ENCODE measurements at places on chromosomes 4 and X.

- no peak for DNase-seq
Observed at GRCh38 chr4:5069901-5070300, 18.6 kb downstream of the STK32B start.

DNA sequence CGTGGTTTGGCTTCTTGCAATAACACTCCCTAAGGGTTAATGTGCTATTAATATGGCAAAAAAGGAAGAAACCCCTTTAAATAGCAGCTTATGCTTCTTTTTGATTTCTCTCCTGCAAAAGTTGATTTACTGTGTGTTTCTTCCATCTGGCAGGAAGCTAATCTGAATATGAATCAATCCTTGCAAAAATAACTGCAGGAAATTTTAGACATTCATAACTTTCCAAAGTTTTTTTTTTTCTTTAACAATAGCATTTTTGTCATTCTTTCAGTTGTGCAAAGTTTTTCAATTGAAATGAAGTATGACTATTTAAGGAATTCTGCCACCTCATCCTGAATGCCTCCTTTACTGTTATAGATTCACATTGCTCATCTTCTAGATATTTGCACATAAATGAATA lies 115.6 kb downstream of the SPANXA1 start:
- no peak for DNase-seq

- DNase-seq = no peak
Observed at GRCh38 chr4:174496631-174497432, 25.5 kb downstream of the HPGD start.

DNA sequence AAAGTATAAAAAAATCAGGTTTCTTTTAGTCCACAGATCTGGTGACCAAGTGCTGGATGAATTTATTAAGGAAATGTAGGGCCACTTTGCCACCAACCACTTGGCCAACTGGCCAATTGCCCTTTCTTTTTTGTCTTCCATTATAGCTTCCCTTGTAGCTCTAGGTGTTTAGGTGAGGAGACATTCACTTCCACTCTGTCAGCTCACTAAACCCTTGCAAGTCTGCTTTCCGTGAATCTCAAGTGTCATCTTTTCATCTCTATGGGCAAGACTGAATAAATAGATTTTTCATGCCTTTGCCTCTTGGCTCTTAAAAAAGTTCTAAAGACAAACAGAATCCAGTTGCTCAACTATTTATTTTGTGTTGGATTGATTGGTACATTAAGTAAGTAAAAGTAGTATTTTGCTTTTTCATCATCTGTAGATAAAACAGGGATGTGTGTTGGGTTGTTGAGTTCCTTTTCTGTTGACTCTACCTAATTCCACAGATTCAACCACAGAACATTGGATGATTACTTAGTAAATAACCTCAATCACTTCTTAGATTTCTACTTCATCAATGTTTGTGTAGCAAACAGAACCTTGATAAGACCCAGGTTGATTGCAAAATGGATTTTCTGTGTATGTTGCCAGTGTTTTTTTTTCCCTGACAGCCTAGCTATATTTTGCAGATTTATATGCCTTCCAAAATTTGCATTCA lies 68.1 kb upstream of the GRXCR1 start:
- no peak for DNase-seq

DNA sequence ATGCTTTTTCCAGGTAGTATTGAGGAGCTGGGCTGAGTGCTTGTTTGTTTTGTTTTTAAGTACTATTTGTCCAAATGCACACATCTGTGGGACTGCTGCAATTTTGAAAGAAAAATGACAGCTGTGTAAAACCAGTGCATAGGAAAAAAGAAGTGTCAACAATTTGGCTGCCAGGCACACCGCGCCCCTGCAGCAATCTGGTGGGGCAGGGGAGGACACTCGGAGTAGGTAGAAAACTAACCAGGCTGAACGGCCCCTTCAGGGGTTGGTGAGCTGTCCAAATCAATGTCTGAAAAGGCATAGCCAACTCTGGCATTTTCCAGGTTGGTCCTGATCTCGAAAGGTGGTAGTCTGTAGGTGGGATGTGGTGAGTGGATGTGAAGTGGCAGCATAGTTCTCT lies 1.1 kb downstream of the LDOC1 start:
- DNase-seq = no peak

DNA sequence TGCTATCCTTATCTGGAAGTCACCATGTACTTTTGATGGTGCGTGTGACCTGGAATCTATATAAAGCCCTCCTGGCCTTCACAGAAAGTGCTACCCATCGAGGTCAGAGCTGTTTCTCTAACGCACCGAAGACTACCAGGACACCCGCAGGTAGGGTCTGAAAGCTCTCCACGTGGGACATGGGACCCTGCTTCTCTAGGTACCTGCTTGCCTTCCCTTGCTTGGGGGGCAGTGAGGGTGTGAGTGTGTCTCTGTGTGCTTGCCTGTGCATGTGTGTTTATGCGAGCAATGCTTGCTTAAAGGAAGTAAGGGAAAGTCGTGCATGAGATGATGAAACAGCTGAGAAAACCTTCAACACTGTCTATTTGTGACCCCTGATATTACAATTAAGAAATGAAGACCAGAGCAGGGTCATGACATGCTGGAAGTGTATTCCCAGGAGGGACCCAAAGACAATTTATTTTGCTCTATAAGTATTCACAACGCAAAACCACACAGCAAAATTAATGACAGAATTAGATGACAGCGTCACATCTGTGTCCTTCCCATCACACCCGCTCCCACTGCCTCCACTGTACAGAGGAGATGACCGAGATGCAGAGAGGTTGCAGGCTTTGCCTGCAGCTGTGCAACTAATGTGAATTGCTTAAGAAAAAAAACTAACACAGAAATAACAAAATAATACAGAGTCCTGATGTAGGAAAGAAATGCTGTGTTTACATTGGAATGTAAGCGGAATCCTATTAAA lies 76.4 kb upstream of the HELT start:
- no peak for DNase-seq

DNA sequence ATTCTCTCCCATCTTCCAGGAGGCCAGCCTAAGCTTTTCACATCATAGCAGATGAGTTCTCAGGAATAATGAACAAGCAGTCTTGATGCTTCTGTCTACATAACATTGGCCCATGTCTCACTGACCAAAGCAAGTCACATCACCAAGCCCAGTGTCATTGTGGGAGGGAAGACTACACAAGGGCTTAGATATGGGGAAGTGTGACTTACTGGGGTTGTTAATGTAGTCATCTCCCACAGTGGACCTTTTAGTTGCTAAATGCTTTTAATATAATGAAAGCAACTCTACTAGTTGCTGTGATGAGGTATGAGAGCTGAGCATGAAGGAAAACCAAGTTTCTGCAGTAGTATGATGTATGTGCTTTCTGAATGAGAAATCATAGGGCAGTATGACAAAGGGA lies 40.5 kb downstream of the TSPAN7 start:
- no peak for DNase-seq

GRCh38 chrX:13898083-13898482 lies 81.2 kb upstream of the GPM6B start:
- no peak for DNase-seq

GRCh38 chrX:83508006-83508405 lies at the start of gene POU3F4:
Gene POU3F4, plus strand, starts transcription at chrX:83508290. Its CDS starts 35 bp downstream, at chrX:83508325.
- no peak for DNase-seq

DNA sequence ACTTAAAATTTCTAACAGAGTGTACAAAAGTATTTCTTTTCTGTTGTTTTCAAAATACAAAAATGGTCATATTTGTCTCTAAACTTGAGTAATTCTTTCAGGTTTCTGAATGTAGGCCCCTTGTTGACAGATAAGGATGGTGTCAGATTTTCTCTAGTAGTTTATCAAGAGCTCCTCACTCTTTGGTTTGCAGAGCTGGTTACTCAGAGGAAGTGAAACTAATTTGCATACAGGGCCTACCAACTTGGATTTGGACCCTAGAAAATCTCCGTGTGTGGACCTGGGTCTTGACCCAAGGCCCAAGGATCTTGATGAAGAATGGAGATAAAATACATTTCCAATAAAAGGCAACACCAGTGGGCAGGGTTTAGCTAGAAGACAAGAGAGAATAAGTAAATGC lies 433 bp upstream of the ADH6 start:
- no peak for DNase-seq

- no peak for DNase-seq
Observed at GRCh38 chrX:22134681-22135080, 102.6 kb downstream of the PHEX start.

- no peak for DNase-seq
Observed at GRCh38 chr4:66590488-66591215, 920.4 kb upstream of the EPHA5 start.

DNA sequence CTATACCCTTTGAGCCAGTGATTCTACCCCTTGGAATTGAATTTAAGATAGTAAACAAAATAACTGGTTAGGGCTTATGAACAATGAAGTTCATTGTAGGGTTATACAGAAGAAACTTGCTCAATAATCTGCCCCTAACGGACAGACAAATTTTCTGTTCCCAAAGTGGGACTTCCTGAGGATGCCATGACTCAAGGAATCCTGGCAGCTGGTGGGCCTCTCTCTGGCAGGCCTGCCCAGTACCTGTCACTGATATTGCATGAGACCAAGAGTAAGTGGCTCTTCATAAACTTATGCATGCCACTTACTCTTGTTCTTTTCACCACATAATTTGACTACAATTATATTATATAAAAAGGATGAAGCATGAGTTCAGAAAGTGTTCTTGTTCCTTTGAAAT lies 41.5 kb downstream of the GPRIN3 start:
- no peak for DNase-seq

DNA sequence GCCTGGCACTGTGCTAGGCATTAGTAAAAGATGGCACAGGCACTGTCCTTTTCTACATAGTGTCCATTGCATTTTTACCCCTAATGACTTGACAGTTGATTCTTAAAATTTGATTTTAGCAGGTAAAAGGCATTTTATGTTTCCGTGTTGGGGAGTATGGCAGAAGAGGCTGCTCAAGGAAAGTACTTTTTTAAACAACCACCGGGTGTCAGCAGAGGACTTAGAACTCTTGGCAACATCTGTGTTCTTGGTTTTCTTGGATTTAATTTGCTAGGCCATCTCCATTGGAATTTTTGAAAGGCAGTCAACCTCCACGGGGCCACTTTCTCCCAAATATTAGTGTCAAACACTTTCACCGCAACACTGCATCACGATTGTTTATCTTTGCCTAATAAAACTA lies 102.9 kb downstream of the TSPAN7 start:
- no peak for DNase-seq

- no peak for DNase-seq
Observed at GRCh38 chr4:48244665-48245064, 25.0 kb downstream of the TEC start.

DNA sequence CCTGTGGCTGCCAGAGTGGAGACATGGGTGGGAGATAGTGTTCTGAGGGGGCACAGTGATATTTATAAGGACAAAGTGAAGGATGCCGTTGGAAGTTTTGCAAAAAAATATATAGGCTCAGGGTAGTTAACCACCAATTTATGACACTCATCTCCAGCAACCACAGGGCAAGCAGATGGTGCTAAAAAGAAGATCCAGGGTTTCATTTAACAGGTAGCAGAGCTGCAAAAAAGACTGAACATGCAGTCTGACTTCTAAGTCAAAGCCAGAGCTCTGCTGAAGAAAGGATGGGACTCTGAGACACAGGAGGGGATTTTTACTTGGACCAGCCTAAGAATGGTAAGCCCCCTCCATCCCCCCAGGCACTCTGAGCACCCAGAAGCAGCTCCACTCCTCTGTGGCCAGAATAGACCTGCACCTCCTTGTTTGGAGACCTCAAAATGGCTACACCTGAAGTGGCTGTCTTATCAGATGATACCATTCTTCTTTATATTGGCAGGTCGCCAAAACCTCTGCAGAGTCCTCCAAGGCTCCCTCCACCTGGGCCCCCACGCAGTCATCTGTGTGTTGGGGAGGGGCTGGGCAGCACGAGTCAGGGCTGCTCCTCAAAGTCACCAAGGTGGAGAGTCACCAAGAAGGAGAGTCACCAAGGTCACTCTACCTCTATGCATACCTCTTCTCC lies 161.4 kb upstream of the FAM9B start:
- no peak for DNase-seq

GRCh38 chrX:44572340-44572938 lies 29.8 kb upstream of the FUNDC1 start:
- DNase-seq = no peak

Data from activated CD8-positive, alpha-beta memory T cell treated with anti-CD3 and anti-CD28 coated beads for 48 hours (primary cell).